ENCODE measurements at places on chromosomes 1 and 21. TPM values are rescaled to one million over a fixed set of nuclear protein-coding genes. Genes with fewer than 3 reads are reported as not detected.

DNA sequence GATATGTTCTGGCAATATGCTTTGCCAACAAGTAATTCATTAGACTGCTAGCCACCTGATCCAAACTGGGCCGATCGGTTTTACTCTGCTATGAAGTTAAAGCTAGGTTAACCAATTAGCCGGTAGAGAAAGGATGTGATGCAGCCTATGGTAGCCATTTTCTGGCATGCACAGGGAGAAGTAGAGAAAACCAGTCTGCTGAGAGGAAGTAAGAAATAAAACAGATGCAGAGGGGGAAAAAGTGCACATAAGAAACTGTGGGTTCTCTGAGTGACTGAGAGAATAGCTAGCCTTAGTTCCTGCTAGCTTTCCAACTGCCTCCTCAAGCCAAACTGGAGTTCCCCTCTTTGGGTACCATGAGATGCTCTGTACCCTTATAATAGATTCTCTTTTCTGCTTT lies 52.8 kb downstream of the ARID4B start:
- DNase-seq, result no peak
- H3K27me3 ChIP-seq, result no peaks in the 10 kb centered on the region
- peaks cover 5% of the 10 kb centered on the region for H3K4me1 ChIP-seq
- no peaks in the 10 kb centered on the region for H3K36me3 ChIP-seq

DNA sequence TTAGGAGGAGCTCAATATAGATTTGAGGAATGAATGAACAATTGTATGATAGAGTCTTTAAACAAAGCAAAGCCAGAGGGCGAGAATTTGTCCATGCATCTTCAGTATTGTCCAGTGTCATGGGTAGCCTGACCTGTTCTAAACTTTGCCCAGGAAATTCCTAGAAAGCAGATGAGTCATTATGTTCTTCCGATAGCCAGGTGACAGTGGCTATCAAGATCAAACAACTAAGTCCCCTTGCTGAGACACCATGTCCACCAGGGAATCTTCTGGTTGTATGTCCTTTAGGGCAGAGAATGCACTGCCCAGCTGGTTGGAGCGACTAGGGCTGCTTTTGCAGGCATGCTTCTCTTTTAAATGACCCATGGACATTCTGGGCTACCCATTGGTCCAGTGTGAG lies 1.8 kb upstream of the SLC26A9 start:
- H3K4me3 ChIP-seq, result no peak overlapping the region
- DNase-seq, result no peak
- no peak overlapping the region for H3K27ac ChIP-seq
- no peaks in the 10 kb centered on the region for H3K4me1 ChIP-seq
- H3K27me3 ChIP-seq, result no peaks in the 10 kb centered on the region

DNA sequence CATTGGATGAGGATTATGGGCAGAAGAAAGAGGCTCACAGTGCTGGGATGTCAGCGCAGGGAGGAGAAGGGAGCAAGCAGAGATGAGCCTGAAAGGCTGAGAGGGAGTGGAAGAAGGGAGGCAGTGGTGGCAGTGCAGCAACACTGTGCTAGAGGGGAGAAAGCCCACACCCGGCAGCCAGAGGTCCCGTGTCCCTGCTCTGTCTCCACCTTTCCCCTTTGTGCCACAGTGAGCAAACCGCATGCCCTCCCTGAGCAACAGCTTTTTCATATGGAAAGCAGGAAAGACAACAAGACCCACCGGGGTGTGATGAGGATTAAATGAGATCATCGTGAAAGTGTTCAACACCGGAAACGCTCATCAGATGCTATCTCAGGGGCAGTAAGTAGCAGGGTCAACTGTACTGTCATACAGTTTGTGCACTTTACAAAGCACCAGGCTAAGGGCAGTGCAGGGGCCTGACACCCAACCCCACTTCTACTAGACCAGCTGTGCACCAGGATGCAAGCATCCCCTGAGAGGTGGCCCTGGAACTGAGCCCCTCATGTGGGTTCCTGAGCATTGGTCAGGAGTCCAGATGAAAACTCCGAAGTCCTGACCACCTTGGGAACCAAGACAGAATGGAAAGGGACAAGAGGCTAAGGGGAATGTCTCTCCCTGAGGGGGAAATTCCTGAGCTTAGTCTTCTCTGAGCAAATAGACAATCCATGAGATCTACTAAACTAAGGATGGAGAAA lies 9.1 kb downstream of the NHLH1 start:
- H3K4me3 ChIP-seq, result no peak overlapping the region
- DNase-seq, result no peak
- H3K27me3 ChIP-seq, result no peaks in the 10 kb centered on the region
- no peaks in the 10 kb centered on the region for H3K36me3 ChIP-seq
- no peaks in the 10 kb centered on the region for H3K4me1 ChIP-seq

VHLL gene
- not detected for total RNA-seq

All from uterus (tissue), 4 donors.